ENCODE measurements at places on chromosomes 1 and 21.
A peak's percentile ranks its signal among the peaks of the same experiment; 100 is the strongest.

GRCh38 chr1:30982937-30983336, 74.4 kb upstream of the SDC3 start:
- no peak for DNase-seq

GRCh38 chr1:64699327-64699726, 45.5 kb upstream of the RAVER2 start:
- DNase-seq, result peak; percentile 47

- DNase-seq, result no peak
These were observed 31.1 kb downstream of the TMEM51 start for GRCh38 chr1:15184436-15185241.

GRCh38 chr1:195076682-195077081, 1531.6 kb downstream of the KCNT2 start:
- no peak for DNase-seq

DNA sequence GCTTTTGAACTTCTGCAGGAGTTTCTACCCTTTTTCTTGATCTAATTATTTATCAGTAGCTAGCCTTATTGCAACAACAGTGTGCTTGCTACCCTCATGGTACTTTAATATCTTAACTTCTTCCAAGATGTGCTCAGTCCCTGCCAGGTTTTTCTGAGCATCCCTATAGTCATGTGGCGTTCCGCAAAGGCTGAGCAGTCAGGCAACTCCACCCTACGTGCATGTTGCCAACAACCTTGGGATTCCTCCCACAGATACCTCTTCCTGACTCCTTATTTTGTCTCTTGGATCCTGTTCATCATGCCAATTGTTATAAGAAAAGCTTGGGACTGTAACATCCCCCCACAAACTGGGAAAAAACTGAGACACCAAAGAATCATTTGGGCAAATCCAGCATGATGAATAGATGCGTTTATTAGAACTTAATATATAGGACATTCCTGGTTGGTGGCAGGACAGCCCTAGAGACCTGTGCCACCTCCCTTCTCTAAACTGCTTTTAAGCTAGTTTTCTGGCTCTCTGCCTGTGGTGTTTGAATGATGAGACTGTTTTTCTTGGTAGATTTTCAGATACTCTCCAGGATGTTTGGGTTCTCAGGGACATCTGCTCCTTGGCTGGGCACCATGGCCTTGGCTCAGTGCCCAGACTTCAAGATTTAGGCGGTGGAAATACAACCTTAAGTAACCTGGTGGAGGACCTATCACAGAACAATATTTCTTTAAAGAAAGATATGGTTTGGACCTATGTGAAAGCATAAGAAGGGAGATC, 27.1 kb upstream of the KCTD3 start:
- no peak for DNase-seq

Measured in eye (tissue), 1 donor.